Activated CD4-positive, alpha-beta T cell treated with anti-CD3 and anti-CD28 coated beads, Interleukin-2, amount 10 ng/mL, durations not matched to agents 24 days and 14 days (primary cell): ENCODE measurements at places on chromosomes 5 and 9. TPM values are rescaled to one million over a fixed set of nuclear protein-coding genes. Genes with fewer than 3 reads are reported as not detected.

GRCh38 chr5:57455511-57456455, 26.8 kb downstream of the ACTBL2 start:
- DNase-seq, result no peak

- DNase-seq, result no peak
Measured at GRCh38 chr5:108344103-108344822, 37.6 kb downstream of the FBXL17 start.

DNA sequence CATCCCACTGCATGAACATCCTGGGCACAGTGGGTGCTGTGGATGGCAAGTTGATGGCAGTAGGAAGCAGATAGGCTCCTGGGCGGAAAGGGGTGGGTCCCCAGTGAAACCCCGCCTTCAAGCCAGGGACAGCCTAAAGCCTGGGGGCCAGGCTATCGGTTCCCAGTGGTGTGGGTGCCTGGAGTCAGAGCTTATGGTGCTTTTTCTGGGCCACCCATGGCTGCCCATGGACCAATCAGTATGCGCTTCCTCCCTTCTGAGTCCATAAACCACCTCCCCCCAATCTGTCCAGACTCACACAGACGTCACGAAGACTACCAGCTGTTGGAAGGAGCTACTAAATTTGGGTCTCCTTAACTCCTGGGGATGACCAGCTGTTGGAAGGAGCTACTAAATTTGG, 17.5 kb upstream of the ECPAS start:
- DNase-seq, result no peak

- no peak for DNase-seq
Measured at GRCh38 chr5:28132151-28132550, 1093.8 kb upstream of the CDH9 start.

- no peak for DNase-seq
Measured at GRCh38 chr9:131337131-131337848, 47.8 kb downstream of the PLPP7 start.

The F2RL2 gene
- total RNA-seq, result not detected in 2 replicates

The TRIM52 gene
- 15.7 and 16.8 TPM in 2 replicates for total RNA-seq

The MED10 gene
- total RNA-seq, result 58.0 and 63.8 TPM in 2 replicates
